Hippocampal formation (tissue), 2 donors: ENCODE measurements at places on chromosomes 1 and 21.

- DNase-seq, result no peak
These were observed 128.6 kb downstream of the PRDM2 start for GRCh38 chr1:13828454-13829151.

DNA sequence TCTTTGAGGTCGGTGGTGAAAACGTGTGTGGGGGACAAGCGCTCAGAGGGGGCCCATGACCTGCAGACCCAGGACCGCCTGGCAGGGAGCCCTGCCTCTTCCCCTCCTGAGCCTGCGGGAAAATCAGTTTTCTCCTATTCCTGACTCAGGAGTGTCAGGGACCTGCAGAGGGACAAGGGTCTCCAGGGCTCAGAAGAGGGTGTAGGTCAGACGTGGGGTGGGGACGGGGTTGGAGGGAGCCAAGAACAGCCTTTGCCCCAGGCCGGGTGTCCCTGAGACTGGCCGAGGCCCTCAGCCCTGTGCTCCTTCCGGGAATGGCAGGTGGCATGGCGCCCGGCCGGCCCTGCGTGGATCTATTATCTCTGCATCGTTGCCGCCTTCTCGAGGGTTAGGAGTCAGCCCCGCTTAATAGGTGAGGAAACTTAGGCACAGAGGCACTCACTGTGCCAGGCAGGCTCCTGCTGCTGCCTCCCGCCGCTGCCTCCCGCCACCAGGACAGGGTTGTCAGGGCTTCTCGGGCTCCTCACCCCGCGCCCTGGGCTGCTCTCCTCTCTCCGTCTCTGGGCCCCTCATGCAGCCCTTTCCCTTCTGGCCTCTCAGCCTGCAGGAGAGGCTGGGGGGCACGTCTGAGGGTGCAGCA, 37.5 kb downstream of the AJAP1 start:
- no peak for DNase-seq

- DNase-seq, result peak; percentile 63
These were observed 210.3 kb downstream of the SLC35F3 start for GRCh38 chr1:234114648-234115307.

GRCh38 chr1:16088351-16088911, 15.0 kb upstream of the FAM131C start:
- DNase-seq, result no peak

- no peak for DNase-seq
These were observed 34.5 kb downstream of the TYW3 start for GRCh38 chr1:74767490-74767889.

- DNase-seq, result no peak
These were observed 3.9 kb downstream of the LDLRAD1 start for GRCh38 chr1:54014009-54014629.

- DNase-seq, result no peak
These were observed 132.1 kb downstream of the PRDM2 start for GRCh38 chr1:13832100-13832499.

GRCh38 chr1:218718206-218718605, 373.1 kb downstream of the TGFB2 start:
- DNase-seq, result no peak

DNA sequence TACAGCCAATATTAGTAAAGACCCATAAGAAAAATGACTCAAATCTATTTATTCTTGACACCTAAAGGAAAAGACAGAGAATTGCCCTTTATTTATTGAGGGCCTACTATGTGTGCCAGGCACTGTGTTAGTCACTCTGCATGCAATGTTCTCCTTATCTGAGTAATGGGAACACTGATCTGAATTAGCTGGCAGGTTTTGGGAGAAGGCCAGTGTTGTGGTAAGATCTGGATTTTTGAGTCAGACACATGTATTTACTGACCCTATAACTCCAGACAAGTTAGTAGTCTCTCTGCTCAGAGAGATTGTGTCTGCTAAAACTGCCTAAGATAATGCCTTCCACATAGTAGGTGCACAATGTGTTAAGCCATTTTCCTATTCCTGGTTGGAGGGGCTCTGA, 17.3 kb downstream of the LCE4A start:
- no peak for DNase-seq

DNA sequence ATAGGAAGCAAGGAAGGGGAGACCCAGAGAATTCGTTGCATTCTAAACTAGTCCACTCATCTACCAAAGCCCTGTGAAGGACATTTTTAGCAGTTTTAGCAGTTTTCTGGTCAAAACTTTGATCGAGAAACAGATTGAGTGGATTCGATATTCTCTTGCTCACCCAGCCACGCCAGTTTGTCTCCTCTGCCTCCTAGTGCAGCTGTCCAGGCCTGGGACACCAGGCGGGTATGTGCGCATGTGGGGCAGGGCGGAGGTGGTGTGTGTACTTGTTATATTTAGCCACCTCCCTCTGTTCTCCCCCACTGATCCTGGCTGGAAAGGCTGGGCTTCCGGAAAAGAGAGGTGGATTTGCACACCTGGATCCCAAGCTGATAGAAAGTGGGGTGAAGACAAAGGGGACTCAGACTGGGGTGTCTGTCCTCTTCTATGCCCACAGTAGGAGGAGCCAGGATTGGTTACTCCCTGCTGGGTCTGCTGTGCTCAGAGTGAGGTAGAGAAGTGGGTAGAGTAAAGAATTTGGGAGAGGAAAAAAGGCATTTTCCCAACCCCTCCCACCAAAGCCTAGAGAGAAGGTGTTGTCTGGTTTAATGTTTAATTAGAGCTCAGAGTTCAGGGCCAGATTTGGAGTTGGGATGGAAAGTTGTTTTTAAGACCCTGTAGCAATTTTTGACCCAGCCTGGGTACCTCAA, 3.8 kb downstream of the LMNA start:
- DNase-seq, result no peak

DNA sequence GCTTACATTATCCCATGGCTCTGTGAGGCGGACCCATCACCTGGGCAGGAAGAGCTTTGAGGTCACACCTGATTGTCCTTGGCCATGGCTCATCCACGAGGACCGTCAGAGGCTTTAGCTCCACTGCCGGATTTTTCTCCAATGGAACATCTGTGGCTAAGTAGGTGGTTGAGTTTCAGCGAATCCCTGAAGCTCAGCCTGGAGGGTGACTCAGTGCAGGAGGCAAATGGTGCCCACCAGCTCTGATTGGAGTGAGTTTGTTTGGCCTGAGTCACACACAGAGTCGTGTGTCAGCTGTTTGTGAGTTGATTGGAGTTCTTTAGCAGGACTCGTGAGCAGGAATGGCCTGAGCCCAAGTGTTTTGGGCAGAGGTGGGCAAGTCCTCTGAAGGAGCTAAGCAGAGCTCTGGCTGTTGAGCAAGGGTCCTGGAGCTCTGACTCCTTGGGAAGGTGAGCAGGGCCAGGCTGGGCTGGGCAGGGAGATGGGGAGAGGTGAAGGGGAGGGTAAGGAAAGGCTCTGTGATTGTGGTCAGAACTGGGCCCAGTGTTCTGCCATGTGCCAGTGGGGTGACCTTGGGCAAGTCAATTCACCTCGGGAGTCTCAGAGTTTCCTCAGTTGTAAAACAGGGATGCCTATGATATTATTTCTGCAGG, 2.0 kb downstream of the SLC6A17 start:
- no peak for DNase-seq

- DNase-seq, result no peak
These were observed 4.9 kb downstream of the KLHL21 start for GRCh38 chr1:6597777-6598131.

DNA sequence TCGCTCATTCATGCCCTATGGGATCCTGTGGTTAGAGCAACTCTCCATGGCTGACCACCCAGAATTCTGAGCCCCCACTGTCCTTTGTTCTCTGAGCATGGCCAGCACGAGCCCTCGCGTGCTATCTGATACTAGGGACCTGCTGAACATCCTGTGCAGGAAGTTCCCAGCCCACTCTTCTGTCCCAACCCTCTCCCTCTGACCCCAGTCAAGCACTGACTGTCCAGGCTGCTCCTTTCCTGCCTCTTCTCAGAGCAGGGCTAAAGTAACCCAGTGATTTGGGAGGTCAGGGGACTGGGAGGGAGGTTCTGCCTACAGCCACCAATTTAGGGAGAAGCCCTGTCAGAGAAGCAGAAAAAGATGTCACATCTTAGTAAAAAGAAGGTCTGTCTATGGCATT, 21.2 kb downstream of the CYP4B1 start:
- no peak for DNase-seq

GRCh38 chr1:171654942-171655745, 2.7 kb upstream of the MYOC start:
- DNase-seq, result peak; percentile 18

DNA sequence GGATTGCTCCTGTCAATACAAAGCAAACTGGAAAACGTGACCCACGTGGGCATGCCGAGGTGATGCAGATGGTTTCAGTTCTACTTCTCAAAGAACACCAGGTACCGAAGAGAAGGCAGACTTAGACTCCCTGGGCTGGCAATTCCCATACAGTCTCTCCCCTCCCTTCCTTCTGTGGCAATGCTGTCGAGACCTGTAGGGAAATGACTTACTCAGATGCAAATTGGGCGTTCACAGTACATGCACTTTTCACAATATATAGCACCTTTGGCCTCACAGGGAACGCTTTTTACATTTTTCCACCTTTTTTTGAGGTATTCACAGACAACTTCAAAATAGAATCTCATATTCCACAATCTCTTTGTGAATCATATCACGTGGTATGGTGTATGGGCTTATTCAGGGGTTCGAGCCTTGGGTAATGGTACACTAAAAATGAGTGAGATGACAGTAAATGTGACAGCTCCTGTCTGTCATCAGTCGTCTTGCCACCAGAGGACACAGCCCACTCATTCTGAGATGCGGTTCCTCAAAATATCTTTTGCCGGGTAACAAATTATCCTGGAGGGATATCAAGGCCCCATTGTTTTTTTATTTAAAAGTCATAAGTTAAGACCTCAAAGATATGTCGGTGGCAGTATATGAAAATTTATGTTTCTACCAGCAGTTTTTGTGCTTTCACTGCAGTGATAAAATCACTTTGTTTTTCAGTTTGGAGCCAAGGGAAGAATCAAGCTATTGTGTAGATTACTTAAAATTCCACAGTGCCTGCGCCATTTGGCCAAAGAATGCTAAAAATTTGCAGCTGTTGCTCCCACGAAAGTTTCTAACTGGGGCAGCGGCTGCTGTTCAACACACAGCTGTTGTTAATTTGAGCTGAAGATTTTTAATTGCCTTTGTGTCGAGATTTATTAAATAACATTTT, 168.4 kb downstream of the ZZZ3 start:
- DNase-seq, result peak; percentile 86

- DNase-seq, result no peak
These were observed 31.0 kb upstream of the EFCAB14 start for GRCh38 chr1:46749921-46750404.

DNA sequence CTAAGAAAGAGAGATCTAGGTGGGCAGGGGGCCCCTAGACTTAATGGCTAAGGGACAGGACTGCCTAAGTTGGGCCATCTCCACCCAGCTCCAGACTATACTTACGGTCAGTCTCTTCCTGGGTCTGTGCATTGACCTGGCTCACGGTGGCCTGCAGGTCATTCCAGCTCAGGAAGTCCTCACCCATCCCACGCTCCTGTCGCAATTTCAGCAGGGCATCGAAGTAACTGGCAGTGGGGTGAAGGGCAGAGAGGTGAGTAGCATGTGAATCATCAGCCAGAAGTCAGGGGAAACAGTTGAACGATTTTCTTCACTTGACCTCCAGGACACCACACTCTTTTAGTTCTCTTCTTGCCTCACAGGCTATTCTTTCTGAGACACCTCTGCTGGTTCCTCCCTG, 20.5 kb downstream of the IQGAP3 start:
- DNase-seq, result no peak

- DNase-seq, result no peak
These were observed 45.4 kb downstream of the C1orf185 start for GRCh38 chr1:51147394-51147793.

DNA sequence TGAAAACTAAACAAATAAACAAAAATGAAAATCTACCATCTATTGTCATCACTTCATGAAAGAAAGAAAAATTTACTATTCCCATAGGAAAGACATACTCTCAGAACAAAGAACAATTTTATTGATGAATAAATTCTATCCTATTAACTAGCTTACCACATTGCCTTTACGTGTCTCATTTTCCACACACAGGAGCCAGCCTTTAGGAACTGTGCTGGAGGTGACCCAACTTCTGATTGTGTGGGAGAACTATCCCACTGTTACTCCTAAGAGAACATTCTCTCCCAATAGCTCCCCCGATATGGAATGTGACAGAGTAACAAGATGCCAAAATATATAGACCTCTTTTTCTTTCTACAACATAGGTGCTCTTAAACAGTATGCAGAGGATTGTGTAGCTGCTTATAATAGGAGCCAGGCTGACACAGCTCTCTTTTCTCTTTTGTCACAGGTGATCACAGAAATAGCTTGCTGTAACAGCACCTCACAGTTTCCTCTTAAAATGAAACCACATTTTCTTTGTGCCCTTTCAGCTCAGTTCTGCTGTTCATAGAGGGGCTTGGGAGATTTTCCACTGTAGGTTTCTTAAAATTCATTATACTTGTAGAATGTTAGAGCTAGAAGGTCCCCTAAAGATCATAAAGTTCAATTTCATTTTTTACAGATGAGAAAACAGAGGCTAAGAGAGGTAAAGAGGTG, 35.5 kb downstream of the C21orf91 start:
- no peak for DNase-seq

- peak; percentile 7 for DNase-seq
These were observed 111.2 kb downstream of the SPAG17 start for GRCh38 chr1:118073648-118074435.

GRCh38 chr1:156347331-156347730, 9.0 kb downstream of the TSACC start:
- DNase-seq, result no peak

DNA sequence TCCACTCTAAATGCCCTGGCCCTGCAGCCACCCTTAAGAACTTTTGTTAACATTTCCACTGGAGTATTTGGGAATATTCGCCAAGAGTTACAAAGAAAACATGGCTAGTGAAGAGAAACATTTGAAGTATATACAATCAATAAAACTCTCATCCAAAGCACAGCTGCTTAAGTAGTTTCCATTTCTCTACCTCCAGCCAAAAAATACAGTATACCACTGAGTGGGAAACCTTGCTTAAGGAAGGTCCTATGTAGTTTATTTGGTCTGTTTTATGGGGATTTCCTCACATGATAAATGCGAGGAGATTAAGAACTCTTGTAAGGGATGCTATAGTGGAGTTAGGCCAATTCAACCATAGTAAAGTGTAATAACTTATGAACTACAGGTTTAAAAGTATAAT, 382.5 kb downstream of the NEGR1 start:
- DNase-seq, result no peak

DNA sequence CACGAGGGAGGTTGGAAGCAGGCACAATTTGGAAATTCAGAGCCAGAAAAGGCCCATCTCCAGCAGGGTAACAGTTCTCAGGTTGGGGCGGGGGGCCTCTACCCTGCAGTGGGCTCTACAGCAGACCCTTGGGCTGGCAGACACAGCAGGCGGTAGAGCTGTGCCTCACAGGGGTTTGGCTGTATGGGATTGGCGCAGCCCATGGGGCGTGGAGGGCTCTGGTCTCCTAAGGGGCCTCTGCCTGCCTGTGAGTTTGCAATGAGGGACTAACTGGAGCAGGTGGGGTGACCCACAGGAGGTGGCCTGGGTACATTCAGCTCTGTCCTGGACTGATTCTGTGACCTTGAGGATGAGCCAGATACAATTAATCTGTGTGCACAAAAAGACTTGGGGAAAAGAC, 124.1 kb downstream of the CAMTA1 start:
- no peak for DNase-seq

DNA sequence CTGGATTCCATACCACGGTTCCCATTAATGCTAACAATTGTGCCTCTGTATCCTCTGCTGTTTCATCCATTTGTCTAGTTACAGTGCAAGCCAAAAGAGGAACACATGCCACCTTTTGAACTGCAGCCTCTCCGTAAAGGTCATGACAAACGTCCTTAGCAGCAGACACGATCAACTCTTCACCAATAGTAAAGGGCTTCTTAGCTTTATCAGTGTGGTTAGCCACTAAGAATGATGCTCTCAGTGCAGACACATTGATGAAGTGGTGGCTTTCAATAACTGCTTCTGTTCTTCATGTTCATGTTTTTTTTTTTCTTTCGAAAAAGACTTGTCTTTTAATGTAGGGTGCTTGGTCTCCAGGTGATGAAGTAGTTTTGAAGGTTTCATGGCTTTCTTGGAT, 14.3 kb downstream of the XPR1 start:
- DNase-seq, result no peak
